ENCODE measurements at places on chromosomes 2 and 18.
A peak's percentile ranks its signal among the peaks of the same experiment; 100 is the strongest.

DNA sequence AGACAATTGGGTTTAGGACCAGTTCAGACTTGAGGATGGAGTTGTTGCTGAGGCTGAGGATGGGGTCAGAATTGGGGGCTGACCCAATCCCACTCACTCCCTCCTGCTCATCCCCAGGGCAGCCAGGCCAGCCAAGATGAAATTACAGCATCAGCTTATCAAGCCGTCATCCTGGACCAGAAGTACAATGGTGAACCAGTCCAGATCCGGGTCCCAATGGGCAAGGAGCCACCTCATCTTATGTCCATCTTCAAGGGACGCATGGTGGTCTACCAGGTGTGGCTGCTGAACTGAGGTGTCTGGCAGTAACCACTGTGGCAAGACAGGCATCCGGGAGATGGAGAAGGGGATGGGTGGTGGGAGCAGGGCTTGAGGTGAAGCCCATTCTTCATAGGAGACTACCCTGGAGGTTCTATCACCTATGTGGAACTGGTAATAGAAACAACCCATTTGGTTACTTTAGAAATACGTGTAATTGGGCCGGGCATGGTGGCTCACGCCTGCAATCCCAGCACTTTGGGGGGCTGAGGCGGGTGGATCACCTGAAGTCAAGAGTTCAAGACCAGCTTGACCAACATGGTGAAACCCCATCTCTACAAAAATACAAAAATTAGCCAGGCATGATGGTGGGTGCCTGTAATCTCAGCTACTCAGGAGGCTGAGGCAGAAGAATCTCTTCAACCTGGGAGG, 13.9 kb downstream of the VIL1 start:
- DNase-seq = no peak

DNA sequence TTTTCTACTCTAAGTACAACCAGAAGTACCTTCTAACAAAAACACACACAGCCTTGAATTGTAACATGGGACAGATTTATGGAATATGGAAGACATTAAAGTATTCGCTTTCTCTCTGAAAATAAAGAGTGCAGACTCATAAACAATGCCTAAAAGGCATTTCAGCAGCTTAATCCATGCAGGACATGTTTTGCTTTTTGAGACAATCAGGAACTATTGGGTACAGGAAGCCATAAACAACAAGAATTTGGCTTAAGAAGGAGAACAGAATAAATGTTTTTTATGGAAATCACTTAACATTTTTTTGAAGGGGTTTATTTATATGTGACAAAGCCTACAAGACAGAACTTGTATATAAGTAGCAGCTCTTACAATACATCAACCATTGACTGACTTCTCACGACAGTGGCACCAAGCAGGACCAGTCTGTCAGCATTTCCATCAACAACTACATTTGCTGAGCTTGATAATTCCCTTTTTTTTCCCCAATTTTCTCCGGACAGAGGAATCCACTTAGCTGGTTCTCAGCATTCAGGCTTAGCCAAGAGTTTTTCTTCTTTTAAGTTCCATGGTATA, 140.1 kb downstream of the EXOC6B start:
- no peak for DNase-seq

GRCh38 chr18:48202350-48203260, 206.6 kb downstream of the ZBTB7C start:
- no peak for DNase-seq

DNA sequence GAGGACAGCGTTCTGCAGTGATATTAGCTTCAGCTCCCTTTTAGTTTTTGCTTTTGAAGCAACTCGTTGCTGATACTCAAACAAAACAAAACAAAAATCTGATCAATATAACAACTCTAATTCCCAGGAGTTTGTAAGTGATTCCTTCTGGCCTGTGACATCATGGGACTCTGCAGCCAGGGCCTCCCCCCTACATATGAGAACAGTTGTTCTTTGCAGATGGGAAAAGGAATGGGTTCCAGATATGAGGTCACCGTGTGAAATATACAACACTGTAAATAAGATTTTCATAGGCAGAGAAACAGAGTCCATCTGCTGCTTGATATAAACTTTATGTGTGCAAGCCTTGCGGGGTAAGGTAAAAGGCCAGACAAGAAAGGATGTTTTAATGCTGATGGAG, 56.7 kb downstream of the DIS3L2 start:
- no peak for DNase-seq

- DNase-seq = peak; percentile 14
Measured at GRCh38 chr2:187658952-187659525, 104.8 kb upstream of the TFPI start.

- DNase-seq = no peak
Measured at GRCh38 chr18:31555971-31556747, 35.5 kb upstream of the TTR start.

GRCh38 chr2:227188292-227188691, 23.9 kb downstream of the COL4A3 start:
- no peak for DNase-seq

DNA sequence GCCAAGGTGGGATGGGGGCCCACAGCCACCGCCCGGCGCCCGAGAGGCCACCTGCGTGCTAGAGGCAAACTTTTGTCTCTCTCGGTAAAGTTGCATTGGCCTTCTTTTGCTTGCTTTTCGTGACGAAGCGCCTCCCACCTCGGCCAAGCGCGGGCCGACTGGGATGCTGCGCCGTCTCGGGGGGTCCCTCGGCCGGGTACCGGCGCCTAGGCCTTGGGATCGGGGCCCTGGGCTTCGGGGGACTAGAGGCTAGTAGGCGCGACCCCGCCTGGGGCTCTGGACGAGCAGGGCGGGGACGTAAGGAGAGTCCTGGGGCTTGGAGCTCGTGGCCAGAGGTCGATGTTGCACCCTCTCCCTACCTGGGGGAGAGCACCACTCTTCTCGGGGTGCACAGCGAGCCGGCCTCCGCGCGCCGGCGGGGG, 545 bp downstream of the GLI2 start:
- no peak for DNase-seq

GRCh38 chr2:195613922-195614321, 43.1 kb upstream of the SLC39A10 start:
- peak; percentile 40 for DNase-seq

- no peak for DNase-seq
Measured at GRCh38 chr2:205483095-205483494, 199.2 kb upstream of the NRP2 start.

GRCh38 chr2:218298314-218298875, 6.1 kb upstream of the TMBIM1 start:
- DNase-seq = no peak

DNA sequence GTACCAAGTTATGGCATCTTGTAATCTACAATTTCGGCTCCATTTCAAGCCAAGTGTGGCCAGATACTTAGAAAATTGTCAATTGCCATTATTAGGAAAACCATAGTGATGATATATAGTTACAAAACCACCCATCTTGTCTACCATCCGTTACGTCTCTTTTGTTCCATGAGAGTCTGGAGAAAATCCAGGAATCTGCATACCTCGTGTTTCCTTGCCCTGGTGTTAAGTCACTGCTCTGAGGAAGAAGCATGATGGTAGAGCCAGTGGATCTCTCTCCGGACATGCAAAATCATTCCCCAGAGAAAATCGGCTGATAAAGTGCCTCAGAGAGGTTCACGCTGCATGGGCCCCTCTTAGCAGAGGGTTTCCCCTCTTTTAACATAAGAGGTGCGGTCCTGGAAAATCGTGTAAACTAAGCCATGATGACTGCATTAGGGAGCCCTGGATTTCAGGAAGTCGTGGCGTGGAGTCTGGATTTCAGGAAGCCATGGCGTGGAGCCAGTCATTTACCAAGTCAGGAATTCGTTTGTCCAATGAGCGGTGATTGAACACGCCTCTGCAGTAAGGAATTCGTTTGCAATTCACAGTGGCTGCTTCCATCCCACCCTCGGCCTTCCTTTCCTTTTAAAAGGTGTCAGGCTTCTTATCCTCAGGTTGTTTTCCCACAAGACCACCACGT, 158.5 kb upstream of the TPO start:
- no peak for DNase-seq

- no peak for DNase-seq
Measured at GRCh38 chr18:60019463-60019840, 119.7 kb downstream of the PMAIP1 start.

GRCh38 chr18:42412896-42413295, 457.9 kb downstream of the PIK3C3 start:
- DNase-seq = peak; percentile 47

DNA sequence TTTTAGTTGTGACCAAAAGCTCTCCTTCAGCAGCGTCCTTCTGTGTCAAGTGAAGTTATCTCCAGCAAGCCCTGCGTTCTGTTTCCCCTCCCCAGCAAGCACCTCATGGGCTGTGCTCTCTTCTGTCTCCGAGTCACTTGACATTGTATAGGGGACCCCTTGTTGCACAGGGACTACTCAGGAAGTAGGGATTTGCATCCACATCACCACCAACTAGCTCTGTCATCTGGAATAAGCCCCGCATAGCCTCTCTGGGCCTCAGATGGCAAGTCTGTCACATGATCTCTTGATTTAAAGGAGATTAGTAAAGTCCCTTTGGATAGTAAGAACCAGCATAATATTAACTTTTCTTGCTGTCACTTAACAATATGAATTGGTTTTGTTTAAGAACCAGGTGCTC, 32.0 kb upstream of the STPG4 start:
- no peak for DNase-seq

Measured in SW 1271 (cell line).